ENCODE measurements at places on chromosomes 2 and 18.

DNA sequence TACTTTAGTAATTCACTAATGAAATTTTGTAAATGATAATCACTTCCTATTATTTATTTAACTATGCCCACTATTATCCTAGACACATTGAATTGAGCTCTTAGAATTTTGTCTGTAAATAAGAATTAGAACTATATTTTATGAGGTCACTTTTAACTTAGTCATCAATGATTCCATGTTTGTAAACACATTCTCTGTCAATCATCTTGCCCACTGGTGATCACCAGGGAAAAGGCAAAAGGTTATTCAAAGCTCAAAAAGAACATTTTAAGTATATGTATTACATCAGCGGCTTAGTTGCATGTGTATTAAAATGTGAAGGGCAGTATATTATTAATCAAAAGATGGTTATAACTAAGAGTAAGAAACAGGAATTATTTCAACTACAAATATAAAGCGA is 25.2 kb downstream of the SCN9A start:
- no peak for DNase-seq

DNA sequence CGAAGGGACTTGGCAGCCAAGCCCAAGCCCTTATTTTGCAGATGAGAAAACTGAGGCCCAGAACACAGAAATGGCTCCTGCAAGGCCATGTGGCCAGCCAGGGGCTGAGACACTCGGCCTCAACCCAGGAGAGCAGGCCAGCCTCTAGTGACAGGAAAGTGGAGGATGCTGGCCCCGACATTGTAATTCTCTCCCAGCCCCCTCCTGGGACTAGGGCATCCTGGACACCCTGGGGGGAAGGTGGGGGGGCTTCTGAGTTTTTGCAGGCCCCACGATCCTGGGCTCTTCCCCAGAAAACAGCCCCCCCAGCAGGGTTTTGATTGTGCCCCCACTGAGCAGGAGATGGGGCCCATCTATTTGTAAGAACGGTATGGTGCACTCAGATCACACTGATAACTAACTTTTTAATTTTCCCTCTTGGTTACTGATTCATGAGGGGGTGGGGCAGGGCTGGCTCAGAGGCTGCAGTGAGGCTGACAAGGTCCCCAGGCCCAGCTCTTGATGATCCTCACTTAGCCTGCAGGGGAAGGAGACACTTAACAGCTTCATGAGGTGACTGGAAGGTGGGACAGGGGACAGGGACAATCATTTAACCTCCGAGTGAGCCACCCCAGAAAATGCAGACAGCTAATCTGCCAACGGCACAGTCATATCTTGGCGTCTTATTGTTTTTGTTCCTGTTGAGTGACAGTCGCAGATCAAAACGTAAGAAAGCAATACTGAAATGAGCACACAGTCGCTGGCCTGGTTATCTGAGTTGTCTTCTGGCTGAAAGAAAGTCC is 18.9 kb downstream of the SMAD7 start:
- no peak for DNase-seq

GRCh38 chr18:69388222-69388621 is 12.5 kb upstream of the DOK6 start:
- DNase-seq = no peak

DNA sequence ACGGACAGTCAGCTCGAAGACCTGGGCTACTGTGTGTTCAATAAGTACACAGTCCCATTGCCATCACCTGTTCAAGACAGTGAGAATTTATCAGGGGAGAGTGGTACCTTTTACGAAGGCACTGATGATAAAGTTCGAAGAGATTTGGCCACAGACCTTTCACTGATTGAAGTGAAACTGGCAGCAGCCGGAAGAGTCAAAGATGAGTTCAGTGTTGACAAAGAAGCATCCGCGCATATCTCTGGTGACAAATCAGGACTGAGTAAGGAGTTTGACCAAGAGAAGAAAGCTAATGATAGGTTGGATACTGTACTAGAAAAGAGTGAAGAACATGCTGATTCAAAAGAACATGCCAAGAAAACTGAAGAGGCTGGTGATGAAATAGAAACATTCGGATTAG is 76.9 kb upstream of the UNC80 start:
- no peak for DNase-seq

DNA sequence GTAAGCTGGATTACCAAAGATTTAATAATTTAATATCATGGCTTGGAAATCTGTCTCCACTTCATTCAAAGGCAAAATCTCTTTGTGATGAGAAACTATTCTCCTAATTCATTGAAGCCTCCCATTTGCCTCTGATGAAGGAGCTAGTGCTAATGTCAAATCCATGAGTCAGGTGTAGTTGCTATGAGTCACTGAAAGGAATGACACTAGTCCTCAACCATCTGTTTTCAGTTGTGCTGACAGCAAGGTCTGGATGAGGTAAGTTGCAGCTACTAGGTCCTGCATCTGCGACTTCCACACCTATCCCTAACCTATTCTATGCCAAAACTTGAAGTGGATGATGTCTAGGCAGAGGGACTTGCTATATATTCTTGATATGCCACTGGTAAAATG is 324.0 kb upstream of the UBE2E3 start:
- no peak for DNase-seq

GRCh38 chr2:199838399-199838798 is 12.6 kb downstream of the FTCDNL1 start:
- no peak for DNase-seq

- DNase-seq = no peak
Observed at GRCh38 chr2:209463226-209463625, 39.4 kb downstream of the MAP2 start.

DNA sequence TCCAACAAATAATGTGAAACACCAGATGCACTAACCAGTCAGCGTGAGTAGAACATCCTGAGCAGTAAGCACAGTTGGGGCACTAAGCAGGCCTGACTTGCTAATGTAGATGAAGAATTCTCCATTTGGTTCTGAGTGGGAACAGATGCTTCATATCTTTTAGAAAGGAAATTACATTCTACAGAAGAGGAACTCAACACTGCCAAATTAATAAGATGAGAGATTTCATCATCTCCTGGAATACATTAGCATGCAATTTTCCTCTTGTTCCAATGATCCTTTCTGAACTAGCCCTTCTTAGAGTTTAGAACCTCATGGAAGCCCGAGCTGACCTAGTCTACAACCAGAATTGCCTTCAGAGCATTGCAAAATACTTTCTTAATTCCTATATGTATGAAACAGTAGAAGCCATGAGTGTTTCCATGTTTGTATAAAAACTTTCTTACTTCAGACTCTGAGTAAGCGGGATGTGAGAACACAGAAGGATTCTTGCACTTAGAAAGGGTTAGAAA is 34.8 kb downstream of the COL5A2 start:
- DNase-seq = peak; percentile 45

DNA sequence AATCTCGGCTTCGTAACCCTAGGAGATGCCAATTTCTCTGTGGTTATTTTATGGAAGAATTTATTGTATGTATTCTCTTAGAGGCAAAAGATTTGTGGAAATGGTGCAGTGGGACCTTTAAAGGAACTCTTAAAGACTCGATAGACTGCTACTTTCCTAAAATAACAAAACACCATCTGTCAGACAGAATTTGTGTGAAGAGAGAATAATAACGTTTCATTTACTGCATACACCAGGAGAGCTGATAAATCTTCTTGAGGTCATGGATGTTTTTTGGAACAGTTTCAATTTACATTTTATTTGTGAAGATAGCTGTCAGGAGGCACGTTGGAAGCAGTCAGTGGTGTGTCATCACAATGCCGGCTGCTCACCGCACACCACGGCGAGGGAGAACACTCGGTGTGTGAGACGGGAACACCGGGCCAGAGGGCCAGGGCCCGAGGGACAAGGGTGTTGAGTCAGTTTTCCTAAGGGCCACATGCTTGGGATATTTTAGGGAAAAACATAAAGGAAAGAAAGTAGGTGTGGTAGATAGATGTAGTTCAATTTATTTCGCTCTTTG is 1681.0 kb upstream of the DDX18 start:
- DNase-seq = no peak

DNA sequence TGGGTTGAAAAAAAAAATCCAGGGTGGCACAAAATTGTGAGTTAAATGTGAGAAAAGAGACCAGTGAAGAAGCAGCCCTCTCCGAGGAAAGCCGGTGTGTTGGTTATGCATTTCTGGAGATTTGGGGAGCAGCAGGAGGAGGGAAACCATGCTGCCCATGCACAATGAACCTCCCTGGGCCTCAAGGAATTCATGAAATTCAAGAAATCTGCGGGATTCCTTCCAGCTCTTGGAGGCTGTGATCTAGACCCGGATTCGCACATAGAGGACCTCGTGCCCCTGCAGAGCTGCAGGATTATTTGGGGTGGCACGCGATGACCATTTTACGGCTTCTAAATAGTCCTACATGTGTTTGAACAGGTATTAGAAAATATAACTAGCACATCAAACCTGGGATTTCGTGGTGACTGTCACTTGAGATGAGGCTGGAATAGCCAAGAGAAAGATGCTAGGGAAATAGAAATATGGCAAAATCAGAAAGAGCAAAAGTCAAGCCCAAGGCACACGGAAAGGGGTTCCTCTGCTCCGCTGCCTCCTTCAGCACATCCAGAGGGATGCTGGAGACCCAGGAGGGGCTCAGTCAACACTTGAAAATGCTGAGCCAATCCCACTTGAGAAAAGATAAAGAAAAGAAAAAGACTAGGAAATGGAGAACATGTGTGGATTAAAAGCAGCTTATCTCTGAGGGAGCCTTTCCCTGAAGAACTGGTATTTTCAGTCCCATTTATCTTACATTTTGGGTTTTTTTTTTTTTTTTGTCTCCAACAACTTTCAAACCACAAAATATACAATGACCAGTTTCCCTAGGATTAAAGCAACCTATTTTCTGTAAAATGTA is 22.0 kb downstream of the KCTD1 start:
- DNase-seq = no peak

DNA sequence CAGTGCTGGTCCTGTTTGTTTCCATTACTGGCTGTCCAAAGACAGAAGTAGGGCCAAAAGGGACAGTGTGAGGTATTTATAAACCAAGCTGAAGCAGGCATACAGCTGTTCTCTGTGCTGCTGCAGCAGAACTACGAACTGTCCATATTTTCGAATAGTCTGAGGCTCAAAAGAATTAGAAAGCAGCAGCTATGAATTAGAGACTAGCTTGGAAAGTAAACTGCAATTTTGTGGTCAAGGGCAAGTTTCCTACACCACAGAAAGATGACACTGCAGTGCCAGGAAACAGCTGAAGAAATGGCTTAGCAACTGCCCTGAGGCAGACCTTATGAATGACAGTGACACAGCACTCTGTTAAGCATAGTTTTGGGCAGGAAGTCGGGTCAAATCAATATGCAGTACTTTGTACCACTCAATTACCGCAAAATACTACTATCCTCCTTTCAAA is 125.3 kb downstream of the TMEM131 start:
- DNase-seq = peak; percentile 94

DNA sequence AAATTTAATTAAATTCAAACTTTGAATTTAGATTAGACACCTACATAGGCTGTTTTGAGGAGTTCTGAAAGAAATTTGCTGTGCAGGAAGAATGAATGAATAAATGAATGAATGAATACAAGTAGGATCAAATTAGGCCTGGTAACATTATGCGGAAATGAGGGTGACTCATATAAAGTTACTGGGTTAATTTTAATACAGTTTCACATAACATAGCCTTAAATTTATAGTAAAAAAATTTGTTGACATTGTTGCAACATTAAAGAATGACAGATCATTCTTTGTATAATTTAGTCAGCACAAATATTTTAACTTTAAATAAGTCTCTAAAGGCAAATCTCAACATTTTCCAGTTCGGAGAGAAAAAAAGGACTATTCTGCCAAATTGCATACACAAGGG is 1293.1 kb upstream of the SLC39A10 start:
- no peak for DNase-seq

DNA sequence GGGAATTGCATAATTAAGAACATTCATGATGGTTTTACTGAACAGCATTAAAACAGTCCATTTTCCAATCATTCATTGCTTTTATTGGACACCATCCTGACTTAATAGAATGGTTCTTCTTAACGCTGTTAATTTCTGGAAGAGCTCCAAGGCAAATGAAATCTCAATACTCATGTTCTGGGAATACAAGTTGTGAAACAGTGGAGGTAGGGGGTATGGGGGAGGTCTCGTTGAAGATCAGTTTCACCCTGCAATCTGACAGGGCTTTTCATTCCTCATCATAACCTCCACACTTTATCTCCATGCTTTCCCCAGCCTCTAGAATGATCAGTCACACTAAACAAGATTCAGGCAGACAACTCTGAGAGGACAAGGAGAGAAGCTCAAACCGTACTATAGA is 113.6 kb downstream of the ETAA1 start:
- DNase-seq = no peak

DNA sequence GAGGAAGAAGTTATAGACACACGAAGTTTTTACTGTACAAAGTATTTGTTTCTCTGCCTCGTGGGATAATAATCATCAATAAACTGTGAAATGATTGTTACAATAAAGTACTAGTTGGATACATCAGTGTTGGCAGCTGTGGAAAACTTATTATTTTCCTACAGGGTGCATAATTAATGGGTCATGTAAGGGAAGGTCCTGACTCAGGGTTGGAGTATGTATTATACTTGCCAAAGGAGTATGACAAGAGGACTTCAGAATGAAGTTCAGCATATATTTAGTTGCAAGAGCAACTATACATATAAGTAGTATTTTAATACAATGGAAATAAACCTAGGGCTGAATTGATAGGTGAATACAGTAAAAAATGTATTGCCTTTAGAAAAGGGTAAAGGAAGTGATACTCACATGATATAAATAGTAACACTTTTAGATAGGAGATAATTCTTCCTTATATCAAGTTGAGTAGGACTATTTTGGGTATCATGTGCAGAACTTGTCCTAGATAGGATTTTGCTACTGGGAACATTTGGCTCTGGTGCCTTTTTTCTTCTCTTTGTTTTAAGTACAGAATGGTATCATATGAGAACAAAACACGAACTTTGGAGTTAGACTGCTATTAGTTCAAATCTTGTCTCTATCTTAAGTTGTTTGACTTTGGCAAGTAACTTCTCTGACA is 79.1 kb downstream of the PLCL1 start:
- no peak for DNase-seq

GRCh38 chr2:127358044-127358443 is 29.7 kb downstream of the MAP3K2 start:
- DNase-seq = no peak

DNA sequence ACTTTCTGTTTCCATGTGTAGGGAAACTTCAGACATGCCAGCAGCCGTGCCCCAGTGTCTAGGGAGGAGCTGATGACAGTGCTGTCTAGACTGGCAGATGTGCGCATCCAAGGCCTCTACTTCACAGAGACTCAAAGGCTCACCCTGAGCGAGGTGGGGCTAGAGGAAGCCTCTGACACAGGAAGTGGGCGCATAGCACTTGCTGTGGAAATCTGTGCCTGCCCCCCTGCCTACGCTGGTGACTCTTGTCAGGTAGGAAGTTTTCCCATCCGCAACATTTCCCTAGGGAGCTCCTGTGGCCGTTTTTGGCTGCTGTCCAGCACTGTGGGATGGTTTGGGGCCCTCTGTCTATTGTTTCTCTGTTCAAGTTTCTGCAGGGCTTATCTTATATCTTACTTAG is 143.1 kb upstream of the TTC39C start:
- no peak for DNase-seq

DNA sequence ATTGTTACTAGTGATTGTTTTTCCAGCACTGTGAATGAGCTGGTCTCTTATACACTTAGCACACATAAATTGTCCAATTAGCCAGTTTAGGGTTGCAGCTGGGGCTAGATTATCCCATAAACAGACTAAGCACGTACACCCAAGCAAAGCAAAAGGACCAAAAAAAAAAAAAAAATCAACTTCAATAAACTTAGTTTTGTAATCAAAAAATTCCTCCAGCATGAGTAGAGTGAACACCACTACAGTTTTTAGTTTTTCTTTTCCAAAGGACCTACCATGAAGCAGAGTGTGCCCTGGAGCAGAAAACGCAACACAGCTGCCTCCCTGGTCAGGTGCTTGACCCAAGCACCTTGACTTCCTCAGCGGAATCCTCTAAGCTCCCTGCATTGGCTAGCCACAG is 249.4 kb upstream of the SLC14A2 start:
- DNase-seq = peak; percentile 38
